ENCODE measurements at places on chromosomes 4 and X. TPM values are rescaled to one million over a fixed set of nuclear protein-coding genes. Genes with fewer than 3 reads are reported as not detected.
A peak's percentile ranks its signal among the peaks of the same experiment; 100 is the strongest.

- no peaks in the 10 kb centered on the region for H3K36me3 ChIP-seq
- peaks cover 2% of the 10 kb centered on the region for H3K4me1 ChIP-seq
- DNase-seq: no peak
Measured at GRCh38 chr4:167218022-167218608, 16.2 kb downstream of the SPOCK3 start.

Gene RAB39B
- 8.7 TPM for total RNA-seq

GRCh38 chr4:20512985-20513384 lies 187.3 kb upstream of the PACRGL start:
- H3K36me3 ChIP-seq: no peaks in the 10 kb centered on the region
- no peak overlapping the region for H3K27ac ChIP-seq
- no peaks in the 10 kb centered on the region for H3K27me3 ChIP-seq
- no peak for DNase-seq

DNA sequence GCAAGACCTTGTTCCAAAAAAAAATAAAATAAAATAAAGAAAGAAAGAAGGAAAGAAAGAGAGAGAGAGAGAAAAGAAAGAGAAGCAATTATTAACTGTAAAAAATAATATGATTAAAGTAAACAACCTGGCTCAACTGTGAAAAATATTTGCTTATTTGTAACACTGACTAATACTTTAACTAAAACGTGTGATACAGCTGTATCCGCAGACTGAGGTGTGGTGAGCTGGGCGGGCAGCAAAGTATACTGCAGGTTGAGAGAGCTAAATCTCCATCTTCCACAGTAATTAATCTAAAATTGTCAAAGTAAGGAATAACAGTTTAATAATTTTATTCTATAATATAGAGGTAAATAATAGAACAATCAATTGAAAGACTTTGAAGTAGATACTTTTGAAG lies 145.5 kb upstream of the FAM241A start:
- no peak overlapping the region for H3K4me3 ChIP-seq
- no peaks in the 10 kb centered on the region for H3K4me1 ChIP-seq
- H3K27ac ChIP-seq: no peak overlapping the region
- H3K27me3 ChIP-seq: peaks cover 2% of the 10 kb centered on the region
- DNase-seq: no peak

Gene EOLA2
- 25.4 TPM for total RNA-seq

DNA sequence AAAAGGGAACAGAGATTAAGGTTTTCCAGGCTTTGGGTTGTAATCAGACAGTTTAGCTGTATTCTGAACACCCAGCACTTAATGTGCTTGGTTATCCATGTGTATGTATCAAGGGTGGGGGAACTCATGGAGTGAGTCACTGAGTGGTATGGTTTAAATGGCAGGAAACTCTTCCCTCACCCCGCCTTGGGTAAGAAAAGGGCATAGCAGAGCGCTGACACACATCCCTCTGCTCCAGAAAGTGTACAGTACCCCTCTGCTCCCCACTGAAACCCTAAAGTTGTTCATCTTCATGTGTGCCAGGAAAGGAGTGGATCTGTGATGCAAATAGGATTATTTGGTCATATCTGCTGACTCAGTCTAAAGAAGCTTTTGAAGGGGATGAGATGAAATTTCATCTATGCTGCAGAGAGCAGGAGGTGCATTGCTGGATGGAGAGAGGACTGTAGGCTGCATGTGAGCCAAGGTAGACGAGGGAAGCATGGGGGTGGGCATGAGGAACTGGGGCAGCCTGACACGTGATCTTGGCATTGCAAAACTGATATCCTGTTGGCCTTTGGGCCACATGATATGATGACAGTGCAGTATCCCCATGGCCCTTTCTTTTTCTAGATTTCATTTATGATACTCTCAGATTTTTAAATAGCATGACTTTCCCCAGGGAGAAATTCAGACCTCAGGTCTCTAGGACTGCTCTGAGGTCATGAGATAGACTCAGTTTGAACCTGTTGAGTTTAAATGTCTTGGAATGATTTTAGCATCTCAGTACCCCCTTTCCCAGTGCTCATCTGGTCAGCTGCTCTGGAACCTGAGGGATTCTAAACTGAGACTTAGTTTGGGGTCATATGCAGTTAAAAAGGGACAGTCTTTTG lies 84.8 kb downstream of the TMEM164 start:
- no peak overlapping the region for H3K4me3 ChIP-seq
- peak overlapping the region; percentile 17 for H3K27ac ChIP-seq
- H3K4me1 ChIP-seq: peaks cover 23% of the 10 kb centered on the region
- H3K27me3 ChIP-seq: no peaks in the 10 kb centered on the region

Gene SYTL5
- total RNA-seq: not detected

DNA sequence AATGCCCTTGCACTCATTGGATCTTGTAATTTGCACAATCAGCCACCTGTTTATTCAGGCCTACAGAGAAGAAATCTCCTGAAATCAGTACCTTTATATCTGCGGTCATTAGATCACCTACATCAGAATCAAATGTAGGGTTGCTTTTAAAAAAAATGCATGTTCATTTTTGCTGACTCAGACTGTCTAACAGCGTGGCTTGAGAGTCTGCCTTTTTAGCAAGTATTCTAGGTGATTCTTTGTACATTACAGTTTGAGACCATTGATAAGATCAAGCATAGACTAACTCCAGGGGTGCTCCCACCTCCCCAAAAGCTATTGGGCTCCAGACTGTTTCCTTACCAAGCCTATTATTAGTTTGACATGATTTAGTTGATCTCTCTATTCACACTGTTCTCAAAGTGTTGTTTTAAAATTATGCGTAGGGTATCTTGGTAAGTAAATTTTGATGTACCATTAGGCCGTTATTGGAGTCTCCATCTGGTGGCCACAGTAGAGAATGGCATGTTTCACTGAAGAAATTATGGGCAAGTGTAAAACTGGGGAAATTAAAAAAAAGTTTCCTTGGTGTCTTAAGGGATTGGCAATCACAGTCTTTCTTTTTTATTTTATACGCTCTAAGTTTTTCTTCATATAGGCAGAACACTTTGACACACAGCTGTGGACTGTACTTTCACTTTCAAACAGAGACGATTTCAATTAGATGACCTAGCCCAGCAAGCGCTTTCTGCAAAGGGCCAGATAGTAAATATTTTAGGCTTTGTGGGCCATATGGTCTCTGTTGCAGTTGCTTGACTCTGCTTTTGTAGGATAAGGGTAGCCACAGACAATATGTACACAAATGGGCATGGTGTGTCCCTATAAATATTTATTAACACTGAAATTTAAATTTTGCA lies 33.7 kb upstream of the MSL3 start:
- no peaks in the 10 kb centered on the region for H3K36me3 ChIP-seq
- H3K4me1 ChIP-seq: no peaks in the 10 kb centered on the region
- no peaks in the 10 kb centered on the region for H3K27me3 ChIP-seq
- DNase-seq: peak; percentile 23
- H3K4me3 ChIP-seq: no peak overlapping the region

Gene PCYT1B
- not detected for total RNA-seq

DNA sequence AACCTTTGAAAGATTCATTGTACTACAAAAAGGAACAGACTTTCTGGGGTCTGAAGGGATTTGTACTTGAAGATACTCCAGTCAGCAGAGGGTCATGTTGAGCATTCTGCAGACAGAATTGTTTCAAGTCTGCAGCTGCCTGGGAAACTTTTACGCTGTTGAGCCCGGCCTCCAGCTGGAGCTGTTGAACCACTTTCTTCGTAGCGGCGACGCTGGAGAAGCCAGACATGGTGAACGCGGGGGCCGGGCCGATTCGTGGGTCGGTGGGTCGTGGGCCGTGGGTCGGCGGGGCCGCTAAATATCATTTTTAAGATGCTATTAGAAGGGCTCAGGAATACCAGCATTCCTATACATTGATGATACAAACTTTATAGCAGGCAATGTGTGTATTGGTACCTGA lies 12.0 kb upstream of the RTL9 start:
- no peaks in the 10 kb centered on the region for H3K36me3 ChIP-seq
- H3K27ac ChIP-seq: no peak overlapping the region
- no peaks in the 10 kb centered on the region for H3K4me1 ChIP-seq
- DNase-seq: no peak
- H3K4me3 ChIP-seq: no peak overlapping the region

GRCh38 chr4:181688432-181688831 lies 554.8 kb upstream of the TENM3 start:
- no peak for DNase-seq
- H3K4me3 ChIP-seq: no peak overlapping the region
- no peaks in the 10 kb centered on the region for H3K4me1 ChIP-seq
- H3K36me3 ChIP-seq: no peaks in the 10 kb centered on the region

Gene PAGE2B
- not detected for total RNA-seq

- DNase-seq: no peak
- H3K4me3 ChIP-seq: no peak overlapping the region
- no peak overlapping the region for H3K27ac ChIP-seq
- H3K4me1 ChIP-seq: no peaks in the 10 kb centered on the region
Measured at GRCh38 chrX:37879692-37880091, 32.3 kb upstream of the DYNLT3 start.

Gene CLDN22
- not detected for total RNA-seq

GRCh38 chrX:144946666-144947065 lies 300.6 kb upstream of the SPANXN1 start:
- no peaks in the 10 kb centered on the region for H3K4me1 ChIP-seq
- no peak overlapping the region for H3K4me3 ChIP-seq
- no peaks in the 10 kb centered on the region for H3K36me3 ChIP-seq
- H3K27me3 ChIP-seq: no peaks in the 10 kb centered on the region
- DNase-seq: no peak

Gene HMGN5
- 1.4 TPM for total RNA-seq

DNA sequence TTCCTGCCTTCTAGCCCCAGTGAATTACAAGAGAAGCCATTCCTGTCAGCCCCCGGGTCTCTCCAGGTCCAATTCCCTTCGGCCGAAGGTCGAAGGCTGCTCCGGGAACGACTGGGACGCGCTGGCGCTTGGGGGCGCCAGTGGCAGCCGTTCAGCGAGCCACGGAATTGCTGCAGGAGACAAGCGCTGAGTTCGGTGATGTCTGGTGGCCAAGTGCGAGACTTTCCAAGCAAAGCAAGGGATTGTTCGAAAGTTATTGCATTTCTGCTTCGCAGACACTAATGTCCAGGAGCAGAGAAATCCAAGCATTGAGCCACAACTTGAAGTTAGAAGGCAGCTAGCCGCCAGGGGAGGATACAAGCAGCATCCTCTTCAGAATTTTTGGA lies 1.1 kb upstream of the DKK2 start:
- peaks cover 26% of the 10 kb centered on the region for H3K4me1 ChIP-seq
- no peak for DNase-seq
- no peaks in the 10 kb centered on the region for H3K36me3 ChIP-seq
- peaks cover 65% of the 10 kb centered on the region for H3K27me3 ChIP-seq

GRCh38 chr4:173485164-173485563 lies 44.9 kb downstream of the HAND2 start:
- peak; percentile 37 for DNase-seq
- H3K27me3 ChIP-seq: no peaks in the 10 kb centered on the region
- no peak overlapping the region for H3K4me3 ChIP-seq
- no peak overlapping the region for H3K27ac ChIP-seq

- no peak for DNase-seq
- H3K4me1 ChIP-seq: no peaks in the 10 kb centered on the region
- no peaks in the 10 kb centered on the region for H3K36me3 ChIP-seq
- no peak overlapping the region for H3K27ac ChIP-seq
Measured at GRCh38 chr4:79445371-79445781, 37.3 kb upstream of the GK2 start.

Gene CD38
- 87.4 TPM for total RNA-seq

DNA sequence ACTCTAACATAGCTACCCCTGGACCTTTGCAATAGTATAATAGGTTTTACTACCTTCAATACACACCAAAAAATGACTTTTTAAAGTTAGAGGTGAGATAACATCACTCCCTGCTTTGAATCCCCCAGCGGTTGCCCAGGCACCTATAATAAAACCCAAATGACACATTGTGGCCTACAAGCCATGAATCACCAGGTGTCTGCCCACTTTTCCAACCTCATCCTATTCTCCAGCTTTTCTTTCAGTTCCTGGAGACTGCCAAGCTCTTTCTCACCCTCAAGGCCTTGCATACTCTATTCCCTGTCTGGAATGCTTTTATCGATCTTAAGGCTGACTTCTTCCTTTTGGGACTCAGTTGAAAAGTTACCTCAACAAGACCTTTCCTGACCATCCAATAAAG lies 16.4 kb upstream of the PRSS48 start:
- H3K27ac ChIP-seq: no peak overlapping the region
- no peak for DNase-seq
- H3K36me3 ChIP-seq: no peaks in the 10 kb centered on the region

GRCh38 chr4:39390603-39391002 lies 16.1 kb upstream of the KLB start:
- DNase-seq: no peak
- H3K27me3 ChIP-seq: no peaks in the 10 kb centered on the region
- no peaks in the 10 kb centered on the region for H3K4me1 ChIP-seq
- no peaks in the 10 kb centered on the region for H3K36me3 ChIP-seq

DNA sequence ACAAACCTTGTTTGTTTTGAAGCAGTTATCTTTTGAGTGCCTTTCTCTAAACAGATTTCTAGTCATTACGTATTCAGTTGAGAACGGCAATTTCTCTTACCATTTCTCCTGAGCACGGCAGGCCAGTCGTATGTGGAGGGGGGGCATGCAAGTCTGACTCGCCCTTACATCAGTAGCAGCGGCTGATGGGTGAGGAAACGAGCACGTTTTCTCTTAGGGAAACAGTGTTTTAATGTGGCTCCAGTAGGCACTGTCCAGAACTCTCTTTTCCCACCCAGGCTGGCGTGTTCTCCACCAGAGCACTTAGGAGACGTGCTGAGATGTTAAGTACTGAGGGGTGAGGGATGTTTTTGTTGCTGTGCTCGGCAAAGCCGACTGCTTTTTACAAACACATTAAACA lies 240.5 kb downstream of the STIM2 start:
- peaks cover 2% of the 10 kb centered on the region for H3K27me3 ChIP-seq
- H3K4me1 ChIP-seq: no peaks in the 10 kb centered on the region
- no peaks in the 10 kb centered on the region for H3K36me3 ChIP-seq
- no peak overlapping the region for H3K27ac ChIP-seq
- H3K4me3 ChIP-seq: no peak overlapping the region

GRCh38 chrX:153445106-153445855 lies 575 bp downstream of the TREX2 start:
- H3K27ac ChIP-seq: no peak overlapping the region
- no peaks in the 10 kb centered on the region for H3K36me3 ChIP-seq
- no peak overlapping the region for H3K4me3 ChIP-seq
- no peak for DNase-seq
- no peaks in the 10 kb centered on the region for H3K27me3 ChIP-seq

- no peak for DNase-seq
- no peak overlapping the region for H3K4me3 ChIP-seq
- peaks cover 44% of the 10 kb centered on the region for H3K36me3 ChIP-seq
- no peaks in the 10 kb centered on the region for H3K27me3 ChIP-seq
- H3K4me1 ChIP-seq: peaks cover 68% of the 10 kb centered on the region
- peak overlapping the region; percentile 73 for H3K27ac ChIP-seq
Measured at GRCh38 chr4:26879805-26880204, 19.2 kb downstream of the STIM2 start.

DNA sequence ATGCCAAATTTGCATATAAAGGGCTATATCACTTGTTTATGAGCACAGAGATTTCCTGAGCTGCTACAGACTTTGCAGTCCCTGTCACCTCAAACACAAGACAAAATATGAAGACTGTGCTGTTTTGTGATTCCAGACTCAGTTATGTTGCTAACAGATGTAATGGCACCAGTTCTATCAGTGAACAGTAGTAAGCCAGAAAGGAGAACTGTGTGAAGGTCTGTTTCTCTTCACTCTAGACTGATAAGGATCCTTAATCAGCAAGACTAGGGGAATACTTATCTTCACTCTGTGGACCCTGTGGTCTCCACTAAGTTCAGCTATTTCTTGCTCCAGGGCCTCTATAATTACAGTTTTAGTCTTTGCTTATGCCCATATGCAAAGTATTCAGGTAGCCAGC lies 82.7 kb downstream of the ANXA5 start:
- no peak overlapping the region for H3K27ac ChIP-seq
- H3K4me3 ChIP-seq: no peak overlapping the region
- no peaks in the 10 kb centered on the region for H3K4me1 ChIP-seq

- no peak overlapping the region for H3K27ac ChIP-seq
- H3K4me3 ChIP-seq: no peak overlapping the region
Measured at GRCh38 chr4:57119054-57119651, 9.0 kb upstream of the IGFBP7 start.

All from activated CD4-positive, alpha-beta T cell treated with anti-CD3 and anti-CD28 coated beads, Interleukin-2, amount 10 ng/mL, durations not matched to agents 7 days and 5 days (primary cell).